ENCODE measurements at places on chromosomes 7 and 10.

GRCh38 chr10:30980951-30981616 is 50.6 kb downstream of the ZNF438 start:
- no peak for DNase-seq

GRCh38 chr10:72981882-72982529 is 27.4 kb upstream of the PLA2G12B start:
- no peak for DNase-seq

DNA sequence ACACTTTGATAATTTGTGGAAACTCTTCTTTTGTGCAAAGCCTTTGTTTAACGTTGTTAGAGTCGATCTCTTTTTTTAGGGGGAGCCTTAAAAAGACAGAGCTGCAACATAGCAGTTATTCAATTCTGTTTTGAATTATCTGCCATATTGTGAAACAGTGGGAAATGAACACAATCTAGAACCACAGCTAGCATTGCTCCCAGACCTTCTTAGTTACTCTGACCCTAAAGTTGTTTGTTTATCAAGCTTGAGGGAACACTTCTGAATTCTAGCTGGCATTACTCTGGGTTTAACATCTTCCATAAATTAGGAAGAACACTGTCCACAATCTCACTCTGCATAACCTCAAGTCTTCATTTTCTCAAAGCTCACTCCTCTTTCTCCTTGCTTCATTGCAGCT is 217.7 kb downstream of the PRKG1 start:
- no peak for DNase-seq

DNA sequence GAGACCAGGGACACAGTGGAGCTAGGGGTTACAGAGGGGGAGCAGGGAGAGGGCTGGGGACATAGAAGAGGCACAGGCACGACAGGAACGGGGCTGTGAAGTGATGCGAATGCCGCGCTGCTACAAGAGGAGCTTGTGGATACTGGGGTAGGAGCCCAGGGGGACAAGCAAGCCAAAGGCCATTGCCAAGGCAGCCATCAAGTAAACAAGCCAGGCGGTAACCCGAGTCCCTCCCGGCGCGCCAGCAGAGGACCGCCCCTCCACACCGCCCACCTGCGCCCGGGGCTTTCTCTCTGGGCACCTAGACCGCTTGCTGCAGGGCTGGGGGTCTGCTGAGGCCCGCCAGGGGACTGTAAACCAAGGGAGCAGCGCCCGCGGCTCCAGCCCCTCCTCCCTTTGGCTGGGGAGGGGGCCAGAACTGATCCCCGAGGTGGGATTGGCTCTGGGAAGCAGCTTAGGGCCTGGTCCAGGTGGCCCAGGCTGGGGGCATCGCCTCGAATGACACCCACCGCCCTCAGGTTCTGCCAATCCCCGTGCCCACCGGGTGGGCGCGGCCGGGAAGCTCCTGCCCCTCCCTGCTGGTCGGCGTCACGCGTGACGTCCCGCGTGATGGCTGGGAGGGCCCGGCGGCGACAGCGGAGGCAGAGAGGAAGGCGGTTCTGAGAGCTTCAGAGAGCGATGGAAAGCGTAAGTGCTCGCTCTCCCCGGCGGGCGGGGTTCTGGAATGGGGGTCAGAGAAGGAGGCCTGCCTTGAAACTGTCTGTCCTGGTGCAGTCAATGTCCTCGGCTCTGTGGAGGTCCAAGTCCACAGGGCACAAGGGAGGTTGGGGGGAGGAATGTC is 982 bp downstream of the SFXN3 start:
- DNase-seq: peak; percentile 85

DNA sequence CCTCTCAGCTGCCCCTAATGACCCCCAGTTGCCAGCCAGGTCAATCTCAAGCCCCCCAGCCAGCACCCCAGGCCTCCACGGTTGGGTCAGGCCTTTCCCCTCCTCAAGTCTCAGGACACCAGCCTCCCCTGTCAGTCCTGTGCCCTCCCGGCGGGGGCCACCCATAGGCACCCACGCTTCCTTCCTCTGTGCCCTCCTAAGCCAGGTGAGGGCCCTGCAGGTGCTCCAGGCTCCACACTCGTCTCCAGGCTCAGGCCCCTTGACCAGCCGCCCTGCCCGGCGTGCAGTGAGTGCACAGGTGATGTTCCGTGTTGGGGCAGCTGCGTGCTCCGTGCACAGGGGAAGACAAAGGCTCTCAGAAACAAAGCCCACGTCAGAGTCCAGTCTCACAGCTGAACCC is 26.8 kb upstream of the ADGRA1 start:
- DNase-seq: no peak

DNA sequence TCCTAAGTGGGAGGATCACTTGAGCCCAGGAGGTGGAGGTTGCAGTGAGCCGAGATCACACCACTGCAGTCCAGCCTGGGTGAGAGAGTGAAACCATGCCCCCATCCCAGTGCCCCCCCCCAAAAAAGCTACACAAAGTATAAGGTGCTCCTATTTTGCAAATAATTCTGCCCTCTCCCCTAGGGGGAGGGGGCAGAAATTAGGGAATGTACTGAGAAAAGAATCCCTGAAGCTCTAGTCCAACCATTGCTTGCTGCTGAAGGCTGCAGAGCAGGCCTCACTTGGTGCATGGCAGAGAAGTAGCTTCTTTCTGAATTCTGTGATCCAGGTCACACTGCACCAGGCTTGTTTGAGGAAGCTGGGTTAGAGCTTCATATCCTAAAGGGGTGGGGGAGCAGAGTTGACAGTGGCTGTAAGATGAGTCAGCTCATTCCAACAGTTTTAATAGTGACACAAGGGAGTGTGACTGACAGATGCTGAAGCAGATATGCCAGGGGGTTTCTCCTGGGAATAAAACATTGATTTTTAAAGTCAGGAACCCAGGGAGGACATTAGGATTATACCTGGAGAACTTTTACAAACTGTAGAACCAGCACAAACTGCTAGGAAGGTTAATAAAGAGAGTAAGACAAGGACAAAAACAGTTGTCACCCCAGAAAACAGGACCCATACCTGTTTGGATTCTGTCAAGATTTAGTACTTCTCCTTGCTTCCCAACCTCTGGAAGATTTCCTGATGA is 32.8 kb upstream of the STRIP2 start:
- DNase-seq: no peak

DNA sequence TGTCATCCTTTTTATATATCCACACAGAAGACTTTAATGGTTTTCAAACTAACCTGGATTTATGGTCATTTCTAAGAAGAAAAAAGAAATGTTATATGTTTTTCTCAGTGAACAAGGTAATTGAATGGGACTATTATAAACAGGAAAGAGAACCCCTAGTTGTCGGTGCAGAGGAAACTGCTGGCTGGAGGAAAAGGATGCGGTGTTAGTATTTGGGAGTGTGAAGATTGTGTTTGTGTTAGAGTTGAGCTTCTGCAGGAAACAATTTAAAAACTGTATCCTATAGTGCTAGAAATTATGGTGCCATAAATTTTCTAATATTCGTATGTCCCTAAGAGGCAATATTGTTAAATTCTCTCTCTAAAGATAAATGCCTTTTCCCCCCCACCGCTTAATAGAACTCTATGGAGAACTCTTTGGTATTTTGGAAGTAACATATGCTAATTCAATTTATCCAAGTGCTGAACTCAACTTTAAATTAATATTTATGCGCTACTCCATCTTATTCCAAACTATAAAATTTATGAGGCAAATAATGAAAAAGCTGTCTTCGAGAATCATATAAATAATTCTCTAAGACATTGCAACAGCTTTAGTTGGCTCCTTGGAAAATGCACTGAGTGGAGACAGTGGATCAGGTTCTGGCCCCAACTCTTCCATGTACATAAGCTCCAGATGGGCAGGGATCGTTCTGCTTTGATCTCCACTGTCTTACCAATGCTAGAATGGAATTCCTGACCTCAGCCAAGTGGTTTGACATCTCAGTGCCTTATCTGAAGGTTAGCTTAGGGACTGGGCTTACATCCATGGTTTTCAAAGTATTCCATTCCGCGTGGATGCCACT is 5.6 kb downstream of the BZW2 start:
- DNase-seq: peak; percentile 16

DNA sequence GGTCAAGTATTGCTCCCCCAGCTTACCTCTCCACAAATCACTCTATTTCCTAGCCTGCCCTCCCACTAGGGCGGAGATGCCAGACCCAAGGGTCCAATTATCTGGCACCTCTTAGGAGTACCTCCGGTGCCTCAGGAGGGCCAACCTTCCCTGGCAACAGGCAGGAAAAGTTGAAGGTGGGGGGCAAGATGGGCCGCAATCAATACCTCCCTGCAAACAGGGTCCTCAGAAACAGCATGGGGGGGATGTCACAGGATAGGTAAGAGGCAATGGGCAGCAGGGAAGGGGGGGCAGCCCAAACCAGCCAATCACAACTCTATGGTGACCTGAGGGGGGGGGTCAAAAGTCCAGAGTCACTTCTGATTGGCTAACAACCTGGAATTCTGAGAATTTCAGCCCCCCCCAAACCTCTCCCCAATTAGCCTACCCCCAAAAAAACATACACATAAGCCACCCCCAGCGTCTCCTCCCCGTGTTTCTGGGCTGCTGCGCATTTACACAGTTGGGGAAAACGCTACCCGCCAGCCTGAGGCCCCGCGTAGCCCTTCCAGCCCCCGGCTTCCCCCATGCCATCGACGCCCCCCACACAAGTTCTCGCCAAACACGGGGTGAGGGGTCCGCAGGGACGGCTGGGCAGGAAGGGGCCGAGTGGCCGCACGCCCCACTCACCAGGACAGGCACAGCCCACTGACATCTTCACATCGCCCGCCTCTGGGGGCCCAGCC is 589 bp downstream of the LDB1 start:
- DNase-seq: peak; percentile 54

- DNase-seq: no peak
Observed at GRCh38 chr10:77230194-77230593, 407.4 kb downstream of the KCNMA1 start.

GRCh38 chr10:97153270-97153850 is 32.4 kb downstream of the SLIT1 start:
- DNase-seq: no peak

GRCh38 chr7:27147199-27148030 is at the start of gene HOXA6:
HOXA6 (minus strand) TSS chr7:27147774; CDS start chr7:27147749, 25 bp downstream.
- no peak for DNase-seq

GRCh38 chr10:102167861-102168260 is 15.7 kb downstream of the NOLC1 start:
- no peak for DNase-seq

GRCh38 chr10:75247797-75248196 is 12.0 kb upstream of the COMTD1 start:
- DNase-seq: no peak

- no peak for DNase-seq
Observed at GRCh38 chr7:117907049-117907640, 33.9 kb upstream of the CTTNBP2 start.

GRCh38 chr10:31031205-31031557 is 484 bp downstream of the ZNF438 start:
- DNase-seq: no peak

GRCh38 chr10:51629934-51630639 is 69.3 kb downstream of the CSTF2T start:
- DNase-seq: no peak

DNA sequence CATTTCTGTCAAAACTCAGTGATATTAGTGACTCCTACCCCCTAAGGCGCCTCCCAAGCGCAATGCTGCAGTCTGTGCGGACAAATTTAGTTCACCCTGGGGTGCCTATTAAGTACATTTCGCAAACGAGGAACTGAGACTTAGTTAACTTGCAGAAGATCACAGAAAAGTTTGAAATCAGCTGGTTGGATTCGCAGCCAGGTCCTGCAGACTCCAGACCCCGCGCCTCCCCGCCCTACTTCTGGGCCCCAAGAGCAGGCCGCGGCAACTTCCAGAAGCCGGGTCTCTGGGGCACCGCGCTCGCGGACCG is 588 bp downstream of the CYREN start:
- DNase-seq: no peak

- DNase-seq: no peak
Observed at GRCh38 chr10:63563623-63564022, 42.4 kb downstream of the REEP3 start.

GRCh38 chr7:101401390-101402080 is 38.9 kb downstream of the COL26A1 start:
- no peak for DNase-seq

DNA sequence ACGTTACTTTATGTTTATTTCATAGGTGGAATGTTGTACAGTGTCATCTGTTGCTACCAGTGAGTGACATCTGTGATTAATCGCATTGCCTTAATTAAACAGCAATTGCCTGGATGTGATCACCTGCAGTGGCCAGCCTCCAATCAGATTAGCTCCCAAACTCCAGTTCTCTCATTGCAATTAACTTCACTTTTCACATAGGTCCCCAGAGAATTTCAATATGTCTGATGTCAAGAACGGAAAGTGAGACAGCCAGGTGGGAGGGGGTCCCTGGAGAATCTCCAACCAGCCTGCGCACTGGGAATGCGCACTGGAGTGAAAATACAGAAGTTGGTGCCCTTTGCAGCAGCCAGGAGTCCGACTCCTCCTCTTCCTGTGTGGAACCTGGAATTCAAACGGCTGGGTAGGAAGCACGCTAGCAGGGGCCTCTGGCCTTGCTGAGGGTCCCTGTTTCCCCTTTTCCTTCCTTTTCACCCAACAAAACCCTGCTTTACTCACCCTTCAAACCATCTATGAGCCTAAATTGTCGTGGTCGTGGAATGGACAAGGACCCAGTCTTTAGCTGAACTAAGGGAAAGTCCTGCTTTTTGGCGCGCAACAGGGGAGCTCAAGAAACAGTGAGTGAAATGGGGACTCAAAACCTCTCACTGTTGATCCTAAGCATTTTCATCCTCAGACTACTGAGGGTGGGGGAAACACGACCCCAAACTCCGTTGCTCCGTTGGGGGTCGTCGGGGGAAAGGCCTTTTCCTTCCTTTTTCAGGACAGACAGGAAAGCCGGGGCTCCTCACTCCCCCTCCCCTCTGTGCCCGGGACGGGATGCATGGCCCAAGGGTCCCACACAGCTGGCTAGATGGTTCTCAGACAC is 1355.5 kb upstream of the LRRTM3 start:
- no peak for DNase-seq

DNA sequence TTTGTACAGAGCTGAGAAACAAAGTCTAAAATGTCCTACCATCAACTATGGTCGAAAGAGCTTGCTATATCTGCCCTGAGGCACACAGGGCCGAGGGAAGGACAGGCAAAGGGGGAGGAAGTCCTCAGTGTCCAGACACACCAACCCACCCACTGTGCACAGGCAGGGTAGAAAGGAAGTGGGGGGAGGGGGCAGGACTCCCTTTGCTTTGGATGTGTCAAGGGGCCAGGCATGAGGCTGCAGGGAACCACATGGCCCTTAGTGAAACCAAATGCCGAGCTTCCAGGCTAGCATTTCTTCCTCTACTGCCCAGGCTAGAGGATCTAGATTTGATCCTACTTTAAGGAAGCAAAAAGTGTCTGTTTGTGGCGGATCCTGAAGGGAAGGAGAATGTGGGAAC is 28.6 kb downstream of the KCNH2 start:
- DNase-seq: no peak

Data from CD4-positive, alpha-beta T cell treated with Interleukin-17A for 4 hours (primary cell).